Stimulated activated CD8-positive, alpha-beta memory T cell treated with anti-CD3 and anti-CD28 coated beads, Interleukin-2, amount 100 ng/mL, for 1 hour (primary cell): ENCODE measurements at places on chromosomes 2 and 18.

GRCh38 chr2:15242936-15243461 is 318.1 kb downstream of the NBAS start:
- DNase-seq = no peak

- no peak for DNase-seq
Observed at GRCh38 chr2:120650022-120650644, 85.5 kb upstream of the GLI2 start.

DNA sequence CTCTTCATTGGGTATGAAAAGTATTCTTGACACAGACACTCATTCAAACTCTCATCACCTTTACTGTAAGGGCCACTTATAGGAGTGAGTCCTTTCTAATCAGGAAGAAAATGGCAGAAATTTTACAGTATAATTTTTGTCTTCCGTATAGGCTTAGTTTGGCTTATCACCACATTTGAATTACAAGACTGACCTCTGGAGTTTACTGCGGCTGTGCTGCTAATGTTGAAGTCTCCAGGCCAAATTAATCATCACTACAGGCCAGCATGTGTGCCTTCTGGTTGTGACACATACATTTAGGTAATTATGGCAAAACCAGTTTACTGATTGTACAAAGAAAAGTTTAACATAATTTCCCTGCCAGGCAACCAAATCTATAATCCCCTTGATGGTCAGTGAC is 753.6 kb upstream of the GCFC2 start:
- no peak for DNase-seq

- DNase-seq = no peak
Observed at GRCh38 chr2:12587228-12587627, 129.5 kb upstream of the TRIB2 start.

GRCh38 chr2:172373766-172374165 is 53.6 kb upstream of the ITGA6 start:
- DNase-seq = no peak

DNA sequence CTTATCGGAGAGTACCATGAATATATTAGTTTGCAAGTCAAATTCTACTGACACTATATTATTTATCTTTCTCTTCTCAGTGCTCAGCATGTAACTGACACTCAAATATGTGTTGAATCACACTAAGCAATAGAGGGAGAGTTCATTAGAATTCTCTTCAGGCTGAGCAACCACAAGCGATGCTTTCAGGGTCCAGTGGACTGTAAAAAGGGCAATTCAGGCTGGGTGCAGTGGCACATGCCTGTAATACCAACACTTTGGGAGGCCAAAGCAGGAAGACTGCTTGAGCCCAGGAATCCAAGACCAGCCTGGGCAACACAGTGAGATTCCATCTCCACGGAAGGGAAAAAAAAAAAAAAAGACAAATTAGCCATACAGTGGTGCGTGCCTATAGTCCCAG is 16.3 kb downstream of the PDE6D start:
- no peak for DNase-seq

- DNase-seq = no peak
Observed at GRCh38 chr2:68971591-68972231, 2.7 kb upstream of the GKN1 start.
